ENCODE measurements at places on chromosomes 1 and 21.
A peak's percentile ranks its signal among the peaks of the same experiment; 100 is the strongest.

DNA sequence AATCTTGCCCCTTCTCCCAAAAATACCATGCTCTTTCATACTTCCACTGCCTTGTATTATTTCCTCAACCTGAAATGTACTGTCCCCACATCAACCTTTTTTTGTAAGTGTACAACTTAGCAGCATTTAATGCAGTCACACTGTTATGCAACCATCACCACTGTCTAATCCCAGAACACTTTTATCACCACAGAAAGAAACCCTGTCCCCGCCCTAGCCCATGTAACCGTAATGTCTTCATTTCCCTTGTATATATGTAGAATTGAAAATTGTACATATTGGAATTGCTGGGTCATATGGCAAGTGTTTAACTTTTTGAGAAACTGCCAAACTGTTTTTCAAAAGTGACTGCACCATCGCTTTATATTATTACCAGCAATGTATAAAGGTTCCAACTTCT lies 37.4 kb downstream of the PTP4A2 start:
- no peak for DNase-seq

GRCh38 chr1:153922076-153922971 lies 448 bp downstream of the GATAD2B start:
- no peak for DNase-seq

DNA sequence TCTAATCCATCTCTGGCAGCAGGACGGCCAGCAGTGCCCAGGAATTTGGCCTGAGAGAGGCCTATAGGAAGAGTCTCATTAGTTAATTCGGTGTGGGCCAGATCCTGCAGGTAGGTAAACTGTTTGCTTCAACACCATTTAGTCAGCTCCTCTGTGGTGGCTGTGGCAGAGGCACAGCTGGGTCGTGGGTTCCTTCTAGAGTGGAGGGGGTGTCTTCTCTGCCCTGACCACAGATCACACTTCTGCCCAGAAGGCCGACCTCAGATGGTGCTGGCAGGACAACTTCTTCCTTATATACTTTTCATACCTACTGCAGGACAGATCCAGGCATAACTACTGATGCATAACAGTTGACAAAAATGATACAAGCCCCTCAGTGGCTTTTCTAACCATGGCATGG lies 281.4 kb downstream of the RPS6KC1 start:
- DNase-seq = no peak

DNA sequence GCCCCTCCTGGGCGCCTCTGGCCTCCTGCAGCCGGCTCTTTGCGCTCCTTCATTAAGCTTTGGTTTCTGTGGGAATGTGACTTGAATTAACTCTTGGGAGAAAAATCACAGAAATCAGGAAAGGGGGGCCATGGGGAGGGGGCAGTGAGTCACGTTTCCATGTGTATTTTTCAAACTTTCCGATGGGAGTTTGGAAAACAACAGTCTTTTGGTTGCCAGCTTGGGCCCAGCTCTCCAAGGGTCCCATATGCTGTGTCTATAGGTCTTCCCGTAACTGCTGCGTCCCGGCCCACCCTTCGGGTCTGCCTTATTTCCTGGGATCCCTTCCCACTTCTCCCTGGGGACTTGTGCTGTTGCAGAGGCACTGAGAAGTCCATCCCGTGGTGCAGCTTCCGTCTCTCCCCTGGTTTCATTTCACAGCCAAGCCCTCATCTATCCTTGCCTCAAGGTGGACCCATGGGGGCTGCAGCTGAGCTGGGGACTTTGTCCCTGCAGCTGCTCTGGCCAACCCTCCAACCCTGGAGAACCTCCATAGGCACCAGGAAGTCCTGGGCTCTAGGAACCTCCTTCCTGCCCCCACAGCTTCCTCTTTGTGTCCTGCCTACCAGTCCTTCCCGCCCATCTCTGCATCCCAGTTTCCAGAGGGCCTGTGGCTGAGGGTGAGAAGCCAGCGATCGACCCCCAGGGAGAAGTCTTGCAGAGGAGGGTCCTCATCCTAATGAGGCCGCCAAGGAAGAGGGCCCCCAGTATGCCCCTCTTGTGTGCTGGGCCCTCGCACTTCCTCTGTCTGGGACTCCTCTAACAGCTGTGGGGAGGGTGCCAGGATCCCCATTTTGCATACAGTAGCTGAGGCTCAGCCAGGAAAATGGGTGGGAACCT lies 11.6 kb upstream of the LMNA start:
- no peak for DNase-seq

- peak; percentile 73 for DNase-seq
These were observed 16.5 kb upstream of the AGTRAP start for GRCh38 chr1:11719313-11720032.

- DNase-seq = no peak
These were observed 16.1 kb upstream of the KCNE1 start for GRCh38 chr21:34528131-34528561.

DNA sequence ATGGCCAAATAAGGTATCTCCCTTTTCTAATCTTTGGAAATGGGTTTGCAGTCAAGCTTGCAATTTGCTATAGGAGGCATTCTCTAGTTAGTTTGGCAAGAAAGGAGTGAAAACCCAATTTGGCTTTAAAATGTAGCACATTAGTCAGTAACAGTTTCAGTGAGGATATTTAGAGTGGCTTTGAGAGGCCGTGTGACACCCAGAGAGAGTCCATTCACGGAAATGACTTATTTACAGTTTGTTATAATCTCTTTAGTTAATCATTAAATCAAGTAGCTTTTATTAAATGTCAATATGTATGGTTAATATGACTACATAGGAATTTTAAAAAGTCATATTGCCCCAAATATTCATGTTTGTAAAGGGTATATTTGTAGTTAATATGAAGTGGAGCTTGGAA lies 9.6 kb downstream of the ZBTB18 start:
- DNase-seq = no peak

DNA sequence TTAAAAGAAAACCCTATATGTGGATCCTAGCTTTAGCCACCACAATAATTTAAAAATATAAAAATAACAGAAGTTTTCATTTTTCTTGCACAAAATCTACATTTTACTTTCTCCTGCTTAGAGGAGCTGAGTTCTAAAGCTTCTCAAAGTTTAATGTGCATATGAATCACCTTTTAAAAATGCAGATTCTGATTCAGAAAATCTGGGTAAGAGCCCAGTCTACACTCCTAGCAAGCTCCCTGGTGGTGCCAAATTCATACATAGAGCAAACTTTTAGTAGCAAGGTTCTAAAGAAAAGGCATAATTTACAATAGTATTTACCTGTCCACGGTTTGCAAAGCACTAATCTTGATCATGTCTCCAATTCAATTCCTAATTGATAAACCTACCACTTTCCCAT lies 19.3 kb downstream of the RSBN1 start:
- DNase-seq = no peak

GRCh38 chr1:60510162-60510561 lies 436.6 kb upstream of the C1orf87 start:
- DNase-seq = no peak

- DNase-seq = peak; percentile 51
These were observed 2.0 kb downstream of the LORICRIN start for GRCh38 chr1:153261281-153262069.

- peak; percentile 81 for DNase-seq
These were observed 14.6 kb upstream of the MEX3A start for GRCh38 chr1:156096640-156097391.

GRCh38 chr21:26977746-26978145 lies 10.9 kb upstream of the ADAMTS5 start:
- DNase-seq = no peak

GRCh38 chr21:16834791-16835190 lies 678.1 kb upstream of the CXADR start:
- DNase-seq = no peak

GRCh38 chr1:181676269-181676668 lies 193.0 kb downstream of the CACNA1E start:
- DNase-seq = peak; percentile 66

GRCh38 chr1:222021129-222021528 lies 279.2 kb upstream of the DUSP10 start:
- no peak for DNase-seq

- no peak for DNase-seq
These were observed 253.4 kb downstream of the RHOU start for GRCh38 chr1:228988664-228989063.
